Substantia nigra (tissue), 51 donors: ENCODE measurements at places on chromosomes 1 and 21.

GRCh38 chr1:223737342-223737741 is 25.0 kb downstream of the CAPN2 start:
- DNase-seq = no peak

- DNase-seq = no peak
These were observed 6.7 kb upstream of the RNASEL start for GRCh38 chr1:182595641-182596240.

GRCh38 chr1:147504801-147505311 is 36.4 kb upstream of the BCL9 start:
- peak; percentile 1 for DNase-seq

DNA sequence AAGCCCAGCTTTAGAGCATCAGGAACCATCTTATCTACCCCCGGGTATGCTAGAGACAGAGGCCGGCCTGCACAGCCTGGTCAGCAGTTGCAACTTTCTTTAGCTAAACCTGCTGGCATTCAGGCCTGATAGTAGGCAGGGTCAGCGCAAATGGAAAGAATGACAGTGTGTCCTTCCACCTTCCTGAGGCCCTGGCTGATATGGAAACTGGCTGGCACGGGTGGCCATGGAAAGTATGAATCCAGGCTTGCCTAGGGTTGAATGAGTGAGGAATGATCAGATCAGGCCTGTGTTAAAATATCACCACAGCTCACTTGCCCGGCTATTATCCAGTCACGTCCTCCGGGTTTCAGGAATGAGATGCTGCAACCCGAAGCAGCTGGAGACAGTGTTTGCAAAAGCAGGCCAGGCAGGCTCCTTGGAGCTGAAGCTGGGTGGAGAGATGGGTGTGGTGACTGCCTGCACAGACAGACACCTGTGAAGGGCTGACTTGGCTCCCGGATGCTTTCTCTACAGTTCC is 34.7 kb downstream of the RCAN1 start:
- no peak for DNase-seq

DNA sequence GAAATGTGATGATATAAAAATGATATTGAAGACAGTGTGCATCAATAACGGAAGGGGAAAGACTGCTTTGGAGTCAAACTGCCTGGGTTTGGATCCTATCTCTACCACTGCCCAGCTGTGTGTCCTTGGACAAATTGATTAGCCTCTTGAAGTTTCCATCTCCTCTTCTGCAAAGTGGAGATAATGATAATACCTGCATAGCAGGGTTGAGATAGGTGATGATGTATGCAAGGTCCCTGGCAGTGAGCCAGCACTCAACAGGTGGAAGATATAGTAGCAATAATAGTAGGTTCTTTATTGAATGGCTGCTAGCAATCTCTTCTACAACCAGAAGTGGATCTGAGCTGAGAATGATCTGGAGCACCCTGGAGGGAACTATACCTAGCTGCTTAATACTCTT is 166.7 kb downstream of the MIS18A start:
- no peak for DNase-seq
